NCI-H526 (cell line): ENCODE measurements at places on chromosomes 4 and X.

GRCh38 chr4:122914292-122914904 is 8.0 kb downstream of the NUDT6 start:
- peak; percentile 37 for DNase-seq

DNA sequence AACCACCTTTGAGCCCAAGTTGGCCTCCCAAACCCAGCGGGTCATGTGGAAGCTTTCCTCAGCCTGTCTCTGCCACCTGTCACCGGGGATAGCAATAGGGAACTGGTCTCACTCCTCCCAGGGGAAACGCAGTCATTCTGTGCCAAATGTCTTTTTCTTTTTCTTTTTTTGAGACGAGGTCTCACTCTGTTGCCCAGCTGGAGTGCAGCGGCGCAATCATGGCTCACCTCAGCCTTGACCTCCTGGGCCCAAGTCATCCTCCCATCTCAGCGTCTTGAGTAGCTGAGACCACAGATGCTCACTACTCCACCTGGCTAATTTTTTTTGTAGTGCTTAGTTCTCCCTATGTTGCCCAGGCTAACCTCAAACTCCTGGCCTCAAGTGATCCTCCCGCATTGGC is 40.3 kb downstream of the MED28 start:
- DNase-seq, result no peak

GRCh38 chr4:85681221-85681657 is 206.3 kb downstream of the ARHGAP24 start:
- no peak for DNase-seq

DNA sequence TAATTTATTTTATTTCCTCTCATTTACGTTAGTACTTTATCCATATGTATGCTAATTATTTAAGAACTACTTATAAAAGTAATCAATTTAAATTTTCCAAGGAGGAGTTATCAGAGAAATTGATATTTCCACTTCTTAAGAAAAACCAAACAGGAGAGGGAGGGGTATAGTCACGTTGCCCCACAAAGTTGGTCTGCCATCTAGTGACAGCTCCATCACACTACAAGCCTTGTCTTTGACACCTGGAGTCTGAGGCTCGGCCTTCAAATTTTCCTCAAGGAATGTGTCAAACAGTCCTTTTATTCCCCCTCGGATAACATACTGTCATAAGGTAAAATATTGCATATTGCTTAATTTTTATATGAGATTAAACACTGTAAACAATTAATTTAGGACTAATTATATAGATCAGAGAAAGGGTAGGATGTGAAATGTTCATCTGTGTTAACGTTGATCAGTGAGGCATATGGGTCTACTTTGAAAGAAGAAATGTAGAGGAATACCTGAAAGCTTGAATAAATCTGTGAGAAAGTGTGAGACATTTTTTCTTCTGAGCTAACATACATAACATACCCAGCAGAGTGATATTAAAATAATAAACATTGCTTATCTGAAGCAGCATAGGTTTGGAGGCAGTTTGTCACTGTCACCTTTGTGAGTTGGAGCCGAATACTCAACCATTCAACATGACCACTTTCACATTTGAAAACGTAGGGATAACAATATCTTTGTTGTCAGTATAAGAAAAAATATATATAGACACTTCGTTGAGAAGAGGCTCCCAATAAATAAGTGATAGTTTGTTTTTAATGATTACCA is 114.4 kb downstream of the GLRA3 start:
- DNase-seq, result peak; percentile 3

DNA sequence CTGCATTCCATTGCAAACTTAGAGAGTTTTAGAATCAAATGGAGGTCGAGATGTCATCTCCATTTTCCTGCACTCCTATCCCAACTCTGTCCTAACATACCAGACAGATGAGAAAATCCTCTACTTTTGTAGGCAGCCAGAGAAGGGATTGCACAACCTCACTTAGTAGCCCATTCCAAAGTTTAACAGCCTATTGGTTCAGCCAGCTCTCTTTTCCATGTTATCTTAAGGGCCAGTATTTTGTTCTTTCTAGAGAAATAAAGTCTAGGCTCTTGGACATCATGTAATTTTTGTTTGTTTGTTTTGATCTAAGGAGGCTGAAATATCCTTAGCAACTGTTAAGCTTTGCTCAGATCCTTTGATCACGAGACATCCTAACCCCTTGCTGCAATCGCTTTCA is 173.0 kb downstream of the COX18 start:
- DNase-seq, result no peak

DNA sequence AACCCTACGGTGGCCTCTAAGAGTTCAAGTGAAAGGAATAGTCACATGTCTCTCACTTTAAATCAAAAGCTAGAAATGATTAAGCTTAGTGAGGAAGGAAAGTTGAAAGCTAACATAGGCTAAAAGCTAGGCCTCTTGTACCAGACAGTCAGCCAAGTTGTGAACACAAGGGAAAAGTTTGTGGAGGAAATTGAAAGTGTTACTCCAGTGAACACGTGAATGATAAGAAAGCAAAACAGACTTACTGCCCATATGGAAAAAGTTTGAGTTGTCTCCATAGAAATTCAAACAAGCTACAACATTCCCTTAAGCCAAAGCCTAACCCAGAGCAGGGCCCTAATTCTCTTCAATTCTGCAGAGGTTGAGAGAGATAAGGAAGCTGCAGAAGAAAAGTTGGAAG is 51.5 kb upstream of the RAB9B start:
- no peak for DNase-seq
